ENCODE measurements at places on chromosomes 1 and 21. TPM values are rescaled to one million over a fixed set of nuclear protein-coding genes. Genes with fewer than 3 reads are reported as not detected.
A peak's percentile ranks its signal among the peaks of the same experiment; 100 is the strongest.

- no peaks in the 10 kb centered on the region for H3K36me3 ChIP-seq
- no peak overlapping the region for H3K4me3 ChIP-seq
- no peak for DNase-seq
- H3K4me1 ChIP-seq = no peaks in the 10 kb centered on the region
These were observed 33.5 kb upstream of the CLDN14 start for GRCh38 chr21:36513430-36513829.

- H3K27me3 ChIP-seq = no peaks in the 10 kb centered on the region
- no peak overlapping the region for H3K27ac ChIP-seq
- DNase-seq = peak; percentile 78
These were observed 742 bp downstream of the ARTN start for GRCh38 chr1:43934101-43934985.

DNA sequence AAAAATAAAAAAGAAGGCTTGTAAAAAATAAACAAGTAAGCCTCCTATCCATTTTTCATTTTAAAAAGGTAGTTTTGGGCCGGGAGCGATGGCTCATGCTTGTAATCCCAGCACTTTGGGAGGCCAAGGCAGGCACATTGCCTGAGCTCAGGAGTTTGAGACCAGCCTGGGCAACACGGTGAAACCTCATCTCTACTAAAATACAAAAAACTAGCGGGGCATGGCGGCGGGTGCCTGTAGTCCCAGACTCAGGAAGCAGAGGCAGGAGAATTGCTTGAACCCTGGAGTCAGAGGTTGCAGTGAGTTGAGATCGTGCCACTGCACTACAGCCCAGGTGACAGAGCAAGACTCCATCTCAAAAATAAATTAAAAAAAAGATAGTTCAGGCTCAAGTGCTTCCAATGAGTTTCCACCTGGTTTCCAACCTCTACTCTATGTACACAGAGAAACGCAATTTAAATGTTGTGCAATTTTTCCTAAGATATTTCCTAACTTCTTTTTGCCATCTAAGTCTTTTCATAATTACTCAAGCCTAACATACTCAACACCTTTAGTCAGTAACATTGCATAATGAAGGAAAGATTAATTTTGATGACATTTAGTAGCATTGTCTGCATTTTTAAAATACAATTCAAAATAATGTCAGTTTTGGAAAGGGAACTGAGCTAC, 106.3 kb downstream of the KCNT2 start:
- H3K36me3 ChIP-seq = no peaks in the 10 kb centered on the region
- no peak overlapping the region for H3K27ac ChIP-seq
- no peaks in the 10 kb centered on the region for H3K27me3 ChIP-seq
- no peak overlapping the region for H3K4me3 ChIP-seq
- no peaks in the 10 kb centered on the region for H3K4me1 ChIP-seq

The SPRR2E gene
- total RNA-seq = not detected

DNA sequence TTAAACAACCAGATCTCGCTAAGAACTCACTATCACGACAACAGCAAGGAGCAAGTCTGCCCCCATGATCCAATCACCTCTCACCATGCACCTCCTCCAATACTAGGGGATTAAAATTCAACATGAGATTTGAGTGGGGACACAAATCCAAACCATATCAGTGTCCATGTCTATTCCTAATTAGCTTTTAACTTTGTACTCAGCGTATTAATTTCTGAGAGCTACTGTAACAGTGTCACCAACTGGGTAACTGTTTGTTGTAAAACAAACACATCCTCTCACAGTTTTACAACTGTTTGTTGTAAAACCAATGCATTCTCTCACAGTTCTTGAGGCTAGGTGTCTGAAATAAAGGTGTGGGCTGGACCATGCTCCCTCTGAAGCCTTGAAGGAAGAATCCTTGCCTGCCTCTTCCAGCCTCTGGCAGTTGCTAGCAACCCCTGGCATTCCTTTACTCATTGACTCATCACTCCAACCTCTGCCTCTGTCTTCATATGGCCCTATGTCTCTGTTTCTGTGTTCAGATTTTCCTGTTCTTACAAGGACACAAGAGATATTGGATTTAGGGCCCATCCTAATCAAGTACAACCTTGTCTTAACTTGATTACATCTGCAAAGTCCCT, 121.2 kb downstream of the LTN1 start:
- peaks cover 18% of the 10 kb centered on the region for H3K4me1 ChIP-seq
- peaks cover 10% of the 10 kb centered on the region for H3K36me3 ChIP-seq
- H3K4me3 ChIP-seq = no peak overlapping the region
- H3K27me3 ChIP-seq = no peaks in the 10 kb centered on the region

DNA sequence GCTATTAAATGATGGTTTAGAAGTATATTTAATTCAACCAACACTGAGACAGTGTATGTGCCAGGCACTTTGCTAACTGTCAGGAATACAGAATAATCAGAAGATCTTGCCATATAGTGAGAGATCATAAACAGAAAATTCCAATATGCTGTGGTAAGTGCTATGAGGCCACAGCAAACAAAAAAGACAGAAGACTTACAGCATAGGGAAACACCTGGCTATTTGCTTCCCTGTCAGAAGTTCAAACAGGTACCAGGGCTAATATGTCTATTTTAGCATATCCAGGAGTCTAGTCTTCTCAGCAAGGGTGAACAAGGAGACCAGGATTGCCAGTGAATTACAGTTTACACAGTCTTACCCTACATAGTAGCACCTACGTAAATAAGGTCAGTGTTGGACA, 30.4 kb downstream of the TRIT1 start:
- no peaks in the 10 kb centered on the region for H3K4me1 ChIP-seq
- no peak for DNase-seq
- no peak overlapping the region for H3K4me3 ChIP-seq
- peaks cover 31% of the 10 kb centered on the region for H3K36me3 ChIP-seq

DNA sequence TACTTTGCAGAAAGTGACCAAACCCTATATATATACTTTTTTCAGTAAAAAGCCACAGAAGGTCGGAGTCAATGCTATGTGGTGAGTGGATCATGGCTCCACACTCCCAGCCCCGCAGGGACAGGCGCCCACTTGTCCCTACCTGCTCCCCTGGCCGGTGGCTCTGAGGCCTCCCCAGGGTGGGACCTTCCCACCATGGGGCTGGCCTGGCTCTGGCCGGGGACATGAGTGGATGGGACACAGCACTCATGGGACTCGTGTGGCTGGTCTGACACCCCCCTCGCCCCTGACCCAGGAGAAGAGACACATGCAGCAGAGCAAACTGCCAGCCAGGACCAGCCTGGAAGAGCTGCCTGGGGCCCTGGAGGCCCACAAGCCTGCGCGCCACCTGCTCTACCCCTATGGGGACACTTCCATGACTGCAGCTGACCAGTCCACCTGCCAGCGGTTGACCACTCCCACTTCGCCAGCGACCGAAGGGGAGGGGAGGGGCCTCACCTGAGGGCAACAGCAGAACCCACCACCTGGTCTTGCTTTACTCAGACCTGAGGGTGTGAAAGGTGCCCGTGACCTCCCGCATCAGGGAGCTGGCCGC, 2.2 kb downstream of the SPATC1L start:
- no peak for DNase-seq
- H3K27ac ChIP-seq = no peak overlapping the region
- no peaks in the 10 kb centered on the region for H3K4me1 ChIP-seq
- H3K4me3 ChIP-seq = no peak overlapping the region
